Thoracic aorta (tissue), 2 donors: ENCODE measurements at places on chromosomes 7 and 10.

DNA sequence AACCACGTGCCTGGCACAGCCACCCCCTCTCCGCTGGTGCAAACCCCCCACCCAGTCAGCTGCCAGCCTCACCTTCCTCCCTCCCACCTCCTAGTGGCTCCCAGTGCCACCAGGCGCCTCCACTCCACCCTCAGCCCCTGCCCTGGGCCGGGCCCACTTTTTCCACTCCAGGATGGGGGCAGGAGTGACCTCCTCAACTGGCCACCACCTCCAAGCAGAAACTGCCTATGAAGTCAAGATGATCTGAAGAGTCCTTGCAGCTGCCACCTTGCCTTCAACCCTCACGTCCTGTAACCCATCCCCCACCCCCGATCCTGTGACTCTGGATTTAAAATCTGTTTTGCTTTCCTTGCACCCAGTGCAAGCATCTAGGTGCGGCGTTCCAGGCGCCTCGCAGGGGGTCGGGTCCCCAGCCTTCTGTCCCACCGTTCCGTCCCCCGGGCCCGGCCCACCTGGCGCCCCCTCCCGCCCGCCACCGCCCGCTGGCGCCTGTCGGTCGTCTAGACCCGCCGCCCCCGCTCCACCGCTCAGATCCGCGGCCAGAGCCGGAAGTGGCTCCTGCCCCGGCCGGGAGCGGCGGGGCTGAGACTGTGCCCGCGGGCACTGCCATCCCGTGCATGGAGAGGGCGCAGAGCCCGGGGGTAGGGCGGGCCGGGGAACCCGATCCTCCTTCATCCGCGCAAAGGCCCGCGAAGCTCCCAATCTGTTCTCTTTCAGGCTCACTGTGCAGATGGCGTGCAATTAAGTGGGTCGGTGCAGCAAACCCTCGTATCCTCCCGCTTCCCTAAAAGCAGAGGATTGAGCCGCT is 51.2 kb upstream of the GTF2I start:
- DNase-seq: no peak

- DNase-seq: no peak
Observed at GRCh38 chr7:17706734-17707133, 233.6 kb downstream of the SNX13 start.

GRCh38 chr7:150357771-150358427 is 10.7 kb upstream of the REPIN1 start:
- DNase-seq: no peak

DNA sequence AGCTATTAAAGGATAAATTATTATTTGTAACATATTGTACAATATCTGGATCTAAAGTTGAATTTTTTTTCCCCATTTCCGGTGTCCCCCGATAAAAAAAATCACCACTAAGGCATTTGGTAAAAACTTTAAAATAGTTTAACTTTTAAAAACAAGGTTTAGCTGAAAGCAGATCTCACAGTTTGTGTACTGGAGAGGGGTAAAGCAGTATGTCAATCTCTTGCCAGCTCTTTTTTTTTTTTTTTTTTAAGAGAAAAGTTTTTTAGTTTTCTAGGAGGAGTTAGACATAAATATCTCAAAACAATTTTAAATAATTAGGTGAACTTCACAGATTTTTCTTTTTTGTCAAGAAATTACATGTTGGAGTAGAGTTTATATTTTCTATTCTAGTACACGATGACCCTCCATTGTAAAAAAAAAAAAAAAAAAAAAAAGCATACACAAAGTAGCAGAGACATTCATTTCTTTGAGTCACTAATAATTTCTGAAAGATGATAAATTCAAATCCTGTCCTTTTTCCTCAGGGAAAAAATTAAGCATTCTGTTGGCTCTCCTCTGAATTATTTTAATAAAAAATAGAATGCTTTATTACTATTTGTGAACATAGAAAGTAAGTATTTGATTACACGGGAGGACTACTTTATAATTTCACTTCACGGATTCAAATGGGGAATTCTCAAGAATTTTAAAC is 1.9 kb upstream of the HBP1 start:
- DNase-seq: no peak

DNA sequence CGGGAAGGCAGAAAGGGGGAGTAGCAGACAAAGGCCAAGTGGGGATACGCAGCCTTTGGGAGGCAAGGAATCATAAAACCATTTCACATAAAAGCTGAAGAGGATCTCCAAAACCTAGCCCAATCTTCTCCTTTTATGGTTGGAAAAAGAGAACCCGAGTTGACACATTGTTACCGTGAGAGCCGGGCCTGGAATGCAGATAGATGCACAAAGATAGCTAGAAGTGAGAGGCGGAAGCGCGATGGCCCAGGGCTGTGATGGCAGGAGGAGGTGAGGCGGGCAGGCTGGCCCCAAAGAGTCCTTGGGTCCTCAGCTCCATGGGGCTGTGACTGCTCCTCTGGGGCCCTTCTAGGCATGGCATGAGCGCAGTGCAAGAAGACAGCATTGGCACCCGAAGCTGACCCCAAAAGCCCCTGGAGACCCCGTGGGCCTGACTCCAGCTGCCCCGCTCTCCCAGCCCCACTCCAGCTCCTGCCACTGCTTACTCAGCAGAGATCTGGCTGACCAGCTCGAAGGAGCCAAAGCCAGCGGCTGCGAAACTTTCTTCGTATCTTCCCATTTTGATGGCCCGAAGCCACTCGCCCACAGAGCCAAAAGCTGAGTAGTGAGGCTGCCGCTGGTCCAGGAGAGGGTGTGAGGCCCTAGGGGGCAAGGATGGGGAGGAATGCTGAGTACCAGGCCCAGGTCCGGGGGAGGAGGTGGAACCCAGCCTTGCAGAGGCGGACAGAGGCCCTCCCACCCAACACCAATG is 22.5 kb downstream of the EPHB4 start:
- DNase-seq: no peak
